ENCODE measurements at places on chromosomes 6 and 20.

- no peak for DNase-seq
Measured at GRCh38 chr20:51275826-51276225, 252.9 kb upstream of the KCNG1 start.

GRCh38 chr20:52191132-52191915, at the start of gene ZFP64:
Gene ZFP64 (minus strand): TSS chr20:52191779. CDS start chr20:52191636, 143 bp downstream.
- peak; percentile 51 for DNase-seq

GRCh38 chr20:2658414-2659354, 5.3 kb downstream of the IDH3B start:
- DNase-seq: no peak

DNA sequence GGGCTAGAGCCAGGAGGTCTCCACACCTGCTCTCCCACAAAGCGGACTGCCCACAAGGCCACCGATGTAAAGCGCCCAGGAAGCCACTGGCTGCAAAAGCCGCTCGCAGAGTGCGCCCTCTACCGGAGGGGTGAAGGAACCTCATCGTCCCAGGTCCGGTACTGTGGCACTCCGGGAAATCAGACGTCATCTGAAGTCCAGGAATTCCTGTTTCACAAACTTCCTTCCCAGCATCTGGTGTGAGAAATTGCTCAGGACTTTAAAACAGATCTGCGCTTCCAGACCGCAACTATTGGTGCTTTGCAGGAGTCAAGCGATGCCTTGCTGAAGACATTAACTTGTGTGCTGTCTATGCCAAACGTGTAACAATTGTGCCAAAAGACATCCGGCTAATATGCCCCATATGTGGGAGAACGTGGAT, 115.1 kb upstream of the ARID1B start:
- peak; percentile 37 for DNase-seq

DNA sequence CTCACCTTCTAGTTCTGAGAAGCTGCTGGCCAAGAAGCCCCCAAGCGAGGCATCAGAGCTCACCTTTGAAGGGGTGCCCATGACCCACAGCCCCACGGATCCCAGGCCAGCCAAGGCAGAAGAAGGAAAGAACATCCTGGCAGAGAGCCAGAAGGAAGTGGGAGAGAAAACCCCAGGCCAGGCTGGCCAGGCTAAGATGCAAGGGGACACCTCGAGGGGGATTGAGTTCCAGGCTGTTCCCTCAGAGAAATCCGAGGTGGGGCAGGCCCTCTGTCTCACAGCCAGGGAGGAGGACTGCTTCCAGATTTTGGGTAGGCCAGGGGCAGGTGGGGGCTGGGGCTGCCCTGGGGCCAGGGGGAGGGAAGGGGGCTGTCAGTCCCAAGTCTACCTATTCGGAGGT, 2.3 kb downstream of the MYLK2 start:
- DNase-seq: no peak

GRCh38 chr20:43751167-43752050, 24.6 kb upstream of the GTSF1L start:
- DNase-seq: peak; percentile 36

DNA sequence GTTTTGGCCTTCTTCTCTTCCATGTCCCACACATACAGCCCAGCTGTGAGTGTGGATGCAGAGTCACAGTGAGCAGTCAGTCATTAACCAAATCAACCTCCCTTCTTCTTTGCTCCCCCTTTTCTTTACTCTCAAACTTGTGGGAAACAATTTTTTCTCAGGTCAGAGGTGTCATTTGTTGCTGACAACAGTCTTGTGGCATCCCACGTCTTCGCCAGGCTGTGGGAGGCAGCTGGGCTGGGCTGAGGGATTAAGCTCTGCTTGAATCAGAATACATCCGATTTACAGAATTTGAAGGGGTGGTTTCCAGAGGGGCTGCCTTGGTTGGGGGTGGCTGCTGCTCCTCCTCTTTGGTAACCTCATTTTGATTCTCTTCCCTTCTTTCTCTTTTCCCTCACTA, 40.5 kb downstream of the SCGN start:
- no peak for DNase-seq

DNA sequence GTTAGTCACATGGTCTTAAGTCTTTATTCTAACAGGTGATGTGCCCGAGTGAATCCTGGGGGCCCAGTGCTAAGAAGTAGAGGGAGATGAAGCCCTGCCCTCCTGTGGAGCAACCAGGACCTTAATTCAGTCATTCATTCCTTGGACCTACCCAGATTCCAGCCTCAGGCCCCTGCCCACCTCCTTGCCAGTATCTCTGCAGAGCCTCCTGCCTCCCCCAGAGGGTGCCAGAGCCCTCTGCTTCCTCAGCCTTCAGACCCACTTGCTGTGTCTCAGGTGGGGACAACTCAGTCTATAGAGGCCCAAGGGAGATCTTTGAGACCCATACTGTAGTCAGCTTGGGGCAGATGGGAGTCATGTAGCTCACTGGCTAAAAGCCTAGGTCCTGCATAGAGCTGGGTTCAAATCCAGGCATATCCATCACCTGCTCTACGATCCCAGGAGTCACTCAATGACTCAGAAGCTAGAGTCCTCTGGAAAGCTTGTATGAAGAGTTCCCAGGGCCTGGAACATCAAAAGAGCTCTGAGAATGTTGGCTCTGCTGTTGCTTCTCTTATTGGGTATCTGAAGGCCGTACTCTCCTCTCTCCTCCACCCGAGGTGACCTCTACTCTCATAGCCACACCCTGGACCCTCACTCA, 3.9 kb upstream of the SIGLEC1 start:
- DNase-seq: no peak

- no peak for DNase-seq
Measured at GRCh38 chr6:165580136-165580535, 82.9 kb downstream of the PDE10A start.

- no peak for DNase-seq
Measured at GRCh38 chr6:168941036-168941435, 312.6 kb downstream of the THBS2 start.

GRCh38 chr6:124829822-124830221, 132.4 kb upstream of the RNF217 start:
- DNase-seq: no peak

DNA sequence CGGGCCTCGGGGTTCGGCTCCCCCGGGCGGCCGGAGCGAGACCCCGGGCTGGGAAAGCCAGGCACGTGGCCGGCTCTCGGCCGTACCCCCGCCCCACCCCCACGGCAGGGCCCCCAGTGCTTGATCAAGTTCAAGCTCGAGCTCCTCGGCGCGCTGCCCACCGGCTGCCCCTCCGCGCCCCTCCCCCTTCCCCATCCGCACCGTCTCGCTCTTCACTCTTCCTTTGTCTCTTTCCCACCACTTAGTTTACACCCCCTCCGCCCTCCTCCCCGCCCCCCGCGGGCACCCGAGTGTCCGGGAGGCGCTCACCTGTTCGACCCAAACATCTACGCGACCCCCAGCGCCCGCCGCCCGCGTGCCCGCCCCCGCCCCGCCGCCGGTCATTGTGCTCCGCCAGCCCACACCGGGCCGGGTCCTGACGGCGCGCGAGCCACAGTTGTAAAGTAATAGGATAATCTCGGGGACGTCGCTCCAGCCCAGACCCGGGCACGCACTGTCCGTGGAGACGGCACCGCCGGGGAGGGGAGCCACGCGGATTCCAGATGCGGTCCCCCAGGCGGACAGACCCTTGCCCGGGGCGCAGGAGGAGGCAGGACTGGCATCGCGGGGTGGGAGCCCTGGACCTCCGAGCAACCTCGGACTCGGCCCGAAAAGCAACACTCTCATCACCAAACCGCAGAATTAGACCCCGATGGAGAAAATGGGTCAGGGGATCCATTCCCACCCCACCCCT, 100.7 kb downstream of the NOL4L start:
- no peak for DNase-seq

- DNase-seq: no peak
Measured at GRCh38 chr20:13147971-13148370, 73.1 kb upstream of the ISM1 start.

GRCh38 chr6:122653094-122653493, 42.9 kb downstream of the PKIB start:
- DNase-seq: no peak

GRCh38 chr6:108002365-108003221, 44.6 kb upstream of the SEC63 start:
- DNase-seq: no peak

- no peak for DNase-seq
Measured at GRCh38 chr6:167394339-167394738, 69.5 kb downstream of the TTLL2 start.

DNA sequence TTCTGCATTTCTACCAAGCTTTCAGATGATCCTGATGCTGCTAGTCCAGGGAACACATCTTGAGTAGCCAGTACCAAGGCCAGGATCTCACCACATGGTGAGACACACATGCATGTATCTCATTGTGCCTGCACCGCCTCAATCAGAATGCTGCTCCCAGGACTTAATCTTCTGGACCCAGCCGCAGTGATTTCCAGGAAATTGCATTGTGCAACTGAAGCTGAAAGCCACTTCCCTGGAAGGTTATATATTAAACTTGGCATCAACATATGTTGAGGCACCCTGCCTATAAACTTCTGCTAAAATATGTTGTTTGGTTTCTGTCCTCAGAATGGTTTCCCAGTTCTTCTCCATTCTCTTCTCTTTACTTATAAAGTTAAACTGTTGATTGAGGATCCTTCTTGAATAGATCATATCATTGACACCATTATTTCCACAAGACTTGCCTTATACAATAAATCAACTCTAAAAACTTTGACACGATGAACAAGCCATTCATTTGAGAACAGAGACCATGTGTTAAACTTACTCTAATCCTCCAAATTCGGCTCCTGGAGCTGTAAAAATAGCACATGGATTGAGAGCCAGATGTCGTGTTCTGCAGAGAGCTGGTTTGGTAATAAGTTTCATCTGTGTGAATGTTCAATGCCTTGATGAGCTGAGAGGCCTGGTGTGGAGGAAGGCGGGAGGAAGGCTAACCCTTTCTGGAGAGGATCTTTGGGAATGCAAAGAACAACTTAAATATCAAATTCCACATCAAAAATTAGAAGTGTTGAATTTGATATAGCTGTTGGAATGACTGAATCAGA, 65.0 kb upstream of the PCSK2 start:
- no peak for DNase-seq

DNA sequence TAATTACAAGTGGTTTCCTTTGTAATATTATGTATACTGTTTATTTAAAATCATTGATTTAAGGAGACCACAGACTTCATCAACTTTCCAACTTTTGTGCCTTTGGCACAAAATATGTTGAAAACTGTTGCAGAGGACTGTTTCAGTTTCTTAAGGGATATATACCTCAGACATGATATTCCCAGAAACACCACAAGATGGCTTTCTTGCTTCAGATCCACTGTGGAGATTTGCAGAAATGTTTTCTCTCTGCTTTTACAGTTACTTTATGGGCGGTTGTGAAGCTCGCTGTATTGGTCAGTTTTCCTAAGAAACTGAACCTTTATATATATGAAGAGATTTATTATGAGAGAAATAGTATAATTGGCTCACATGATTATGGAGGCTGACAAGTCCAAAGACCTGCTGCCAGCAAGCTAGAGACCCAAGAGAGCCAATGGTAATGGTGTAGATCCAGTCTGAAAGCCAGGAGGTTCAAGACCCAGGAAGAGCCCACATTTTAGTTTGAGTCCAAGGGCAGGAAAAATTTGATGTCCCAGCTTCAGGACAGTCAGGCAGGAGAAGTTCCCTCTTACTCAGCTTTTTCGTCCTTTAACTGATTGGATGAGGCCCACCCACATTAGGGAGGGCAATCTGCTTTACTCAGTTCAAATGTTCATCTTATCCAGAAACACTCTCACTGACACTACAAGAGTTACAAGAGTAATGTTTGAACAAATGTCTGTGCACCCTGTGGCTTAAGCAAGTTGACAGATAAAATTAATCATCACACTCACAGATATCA, 12.8 kb downstream of the ME1 start:
- no peak for DNase-seq

GRCh38 chr20:52676283-52676995, 295.7 kb upstream of the TSHZ2 start:
- no peak for DNase-seq

- DNase-seq: no peak
Measured at GRCh38 chr6:90907931-90908655, 321.2 kb upstream of the MAP3K7 start.

- DNase-seq: no peak
Measured at GRCh38 chr6:53523511-53524454, 21.1 kb downstream of the GCLC start.

DNA sequence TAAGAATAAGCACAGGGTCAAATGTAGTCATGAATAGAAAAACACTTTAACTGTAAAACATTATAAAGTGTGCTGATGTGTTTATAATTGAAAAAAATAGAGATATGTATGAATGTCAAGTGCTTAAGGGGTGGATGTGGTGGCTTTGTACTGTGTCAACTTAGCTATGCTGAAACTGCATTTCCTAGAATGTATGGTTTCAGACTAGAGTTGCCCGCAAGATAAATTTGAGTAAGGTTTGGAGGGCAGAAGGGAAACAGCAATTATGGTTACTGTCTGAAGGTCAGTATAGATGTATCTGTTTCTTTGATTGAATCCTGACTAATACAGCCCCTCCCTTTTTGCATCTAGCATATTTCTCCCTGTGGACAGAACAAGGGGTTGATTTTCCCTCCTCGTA, 288.1 kb upstream of the MOCS1 start:
- DNase-seq: no peak

GRCh38 chr6:31572041-31572911, at the start of gene LTA:
Gene LTA (plus strand): TSS chr6:31572289. CDS start chr6:31572743, 454 bp downstream.
- DNase-seq: peak; percentile 52

Measured in activated CD4-positive, CD25-positive, alpha-beta regulatory T cell treated with anti-CD3 and anti-CD28 coated beads, Interleukin-2, amount 50 U/mL, for 16 hours (primary cell).